ENCODE measurements at places on chromosomes 1 and 21.

- no peak for DNase-seq
These were observed 388.0 kb downstream of the PLPP3 start for GRCh38 chr1:56191369-56191768.

DNA sequence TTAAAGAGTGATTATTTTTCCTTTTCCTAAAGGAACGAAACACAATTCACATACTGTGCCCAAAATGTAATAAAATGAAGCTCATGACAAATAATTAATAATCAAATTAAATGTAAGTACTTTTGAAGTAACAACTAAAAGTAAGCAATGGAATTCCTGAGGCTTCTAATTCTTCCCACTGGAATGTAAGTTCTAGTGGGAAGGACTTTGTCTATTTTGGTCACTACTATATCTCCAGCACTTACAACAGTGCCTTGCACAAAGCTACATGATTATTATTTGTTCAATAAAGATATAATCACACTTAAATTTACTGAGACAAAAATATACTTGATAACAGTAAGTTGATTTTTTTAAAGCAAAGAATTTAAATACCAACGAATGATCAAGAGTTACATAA lies 128.8 kb downstream of the COQ8A start:
- no peak for DNase-seq

- no peak for DNase-seq
These were observed 4.7 kb downstream of the CHI3L1 start for GRCh38 chr1:203181586-203182386.

- DNase-seq = no peak
These were observed 56.5 kb upstream of the ST6GALNAC3 start for GRCh38 chr1:76018045-76018444.

GRCh38 chr1:210477328-210477924 lies 148.7 kb downstream of the HHAT start:
- DNase-seq = no peak

DNA sequence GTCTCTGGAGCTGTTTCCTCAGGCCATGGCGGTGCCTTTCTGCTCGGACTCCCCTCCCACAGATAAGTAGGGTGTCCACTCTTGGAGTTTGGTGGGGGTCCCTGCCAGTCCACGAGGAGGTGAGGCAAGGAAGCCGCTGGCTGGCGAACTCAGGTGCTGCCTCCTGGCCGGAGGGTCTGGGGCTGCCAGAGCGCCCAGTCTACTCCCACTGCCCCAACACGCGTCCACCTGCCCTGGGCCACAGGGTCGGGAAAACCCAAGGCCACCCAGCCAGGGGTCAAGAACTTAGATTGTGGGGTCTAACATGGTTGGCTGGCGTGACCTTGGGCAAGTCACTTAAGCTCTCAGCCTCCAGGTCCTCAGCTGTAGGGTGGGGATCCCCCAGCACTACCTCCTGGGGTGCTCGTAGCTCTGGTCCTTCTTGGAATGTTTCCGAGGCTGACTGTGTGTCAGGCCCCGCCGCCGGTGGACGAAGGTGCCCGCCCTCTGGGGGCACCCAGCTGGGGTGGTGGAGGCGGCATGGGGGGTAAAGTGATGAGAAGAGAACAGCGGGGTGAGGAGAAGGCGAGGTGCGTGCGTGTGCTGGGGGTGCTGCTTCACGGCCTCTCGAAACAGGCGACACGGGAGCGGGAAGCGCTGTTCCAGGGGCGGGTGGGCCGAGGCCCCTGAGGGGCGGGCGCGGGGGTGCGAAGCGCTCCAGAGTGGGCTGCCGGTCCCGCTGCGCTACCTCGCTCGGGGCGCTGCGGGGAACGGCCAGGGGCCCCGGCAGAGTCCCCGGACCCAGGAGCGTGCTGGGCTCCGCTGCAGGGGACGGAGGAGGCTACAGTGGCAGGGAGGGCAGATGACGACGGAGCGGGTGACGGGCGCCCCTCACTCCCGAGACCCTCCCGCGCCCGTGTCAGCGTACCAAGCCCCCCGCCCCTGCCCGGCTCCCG lies 1.2 kb downstream of the SH2D5 start:
- DNase-seq = no peak
